ENCODE measurements at places on chromosomes 2 and 18. TPM values are rescaled to one million over a fixed set of nuclear protein-coding genes. Genes with fewer than 3 reads are reported as not detected.

Gene REEP1
- total RNA-seq: 2.6 TPM

Gene IGFBP5
- 500 TPM for total RNA-seq

DNA sequence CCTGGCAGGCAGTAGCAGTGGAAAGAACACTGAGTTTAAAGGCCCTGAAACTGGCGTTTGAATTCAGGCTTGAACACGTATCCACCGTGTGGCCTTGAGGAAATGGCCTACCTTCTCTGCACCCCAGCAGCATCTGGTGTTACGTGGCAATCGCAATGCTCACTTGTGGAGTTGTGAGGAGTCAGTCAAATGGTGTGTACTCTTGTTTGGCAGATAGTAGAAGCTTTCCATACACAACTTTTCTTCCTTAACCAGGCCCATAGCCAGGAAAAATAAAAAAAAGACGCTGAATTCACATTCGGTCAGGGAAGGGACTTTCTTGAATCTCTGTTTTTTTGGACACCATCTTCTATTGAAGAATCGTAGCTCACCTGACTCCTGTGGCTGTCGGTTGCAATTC, 1101.5 kb upstream of the KLHL29 start:
- H3K4me3 ChIP-seq: no peak overlapping the region
- H3K36me3 ChIP-seq: no peaks in the 10 kb centered on the region
- H3K4me1 ChIP-seq: no peaks in the 10 kb centered on the region

GRCh38 chr2:132550946-132551345, 119.1 kb downstream of the LYPD1 start:
- peaks cover 2% of the 10 kb centered on the region for H3K27me3 ChIP-seq
- H3K4me3 ChIP-seq: no peak overlapping the region
- H3K4me1 ChIP-seq: no peaks in the 10 kb centered on the region
- H3K27ac ChIP-seq: no peak overlapping the region

DNA sequence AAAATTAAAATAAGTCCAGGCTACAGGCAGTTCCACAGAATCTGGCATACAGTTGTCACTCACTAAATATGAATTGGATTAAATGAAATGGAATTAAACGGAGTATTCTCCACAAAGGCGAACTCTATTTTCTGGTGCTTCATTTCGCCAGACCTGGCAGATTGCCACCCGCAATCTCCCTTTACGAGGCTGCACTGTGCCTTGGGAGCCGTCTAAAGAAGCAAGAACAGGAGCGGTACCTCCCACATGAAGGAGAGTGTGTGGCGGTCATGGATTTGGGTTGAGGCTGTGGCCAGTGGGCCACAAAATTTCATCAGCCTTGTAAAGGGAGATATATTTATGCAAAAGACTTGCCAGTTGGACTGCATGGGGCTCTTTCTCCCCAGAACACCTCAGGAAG, 151.0 kb downstream of the OSR1 start:
- H3K27ac ChIP-seq: no peak overlapping the region
- no peaks in the 10 kb centered on the region for H3K36me3 ChIP-seq
- DNase-seq: no peak

All from chondrocyte (in vitro differentiated cells).